Suppressor macrophage (primary cell): ENCODE measurements at places on chromosomes 6 and 20.

GRCh38 chr6:160005211-160005610 is 36.3 kb downstream of the IGF2R start:
- DNase-seq = no peak

GRCh38 chr6:10779076-10779475 is 31.5 kb downstream of the TMEM14B start:
- DNase-seq = no peak

DNA sequence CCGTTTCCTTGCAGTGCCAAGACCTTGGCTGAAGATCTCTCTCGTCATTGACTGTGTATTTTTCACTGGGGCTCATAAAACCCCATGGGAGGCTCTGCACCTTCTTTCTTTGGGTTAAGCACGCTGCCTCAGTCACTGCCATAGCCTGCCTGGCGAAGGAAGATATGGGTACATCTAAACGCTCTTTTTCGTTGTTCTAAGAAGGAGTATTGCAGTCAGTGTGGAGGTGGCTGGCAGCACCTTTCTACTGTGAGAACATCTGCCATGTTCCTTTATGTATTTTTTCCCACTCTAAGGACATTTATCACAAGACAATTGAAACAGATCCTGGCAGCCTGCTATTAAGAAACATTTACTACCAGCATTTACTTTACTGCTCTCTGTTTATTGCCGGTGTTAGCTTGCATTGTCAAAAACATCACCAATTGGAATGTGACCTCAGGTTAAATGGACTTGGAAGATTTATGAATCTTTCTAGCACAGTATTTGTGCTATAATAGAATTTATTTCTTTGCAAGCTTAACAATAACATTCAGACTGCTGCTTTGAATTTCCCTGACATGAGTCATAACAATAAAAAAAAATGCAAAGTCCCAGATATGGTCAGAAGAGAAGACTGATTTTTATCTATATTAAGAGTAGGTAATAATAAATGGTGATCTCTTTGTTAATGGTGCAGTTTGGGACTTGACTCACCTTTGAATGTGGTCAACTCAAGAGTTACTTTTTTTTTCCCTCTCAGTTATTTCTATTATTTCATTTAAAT is 62.2 kb upstream of the CLDN20 start:
- no peak for DNase-seq

- no peak for DNase-seq
These were observed 673.6 kb downstream of the CD109 start for GRCh38 chr6:74369556-74369993.

GRCh38 chr6:20846602-20847028 is 312.4 kb downstream of the CDKAL1 start:
- DNase-seq = no peak

GRCh38 chr6:5559651-5560050 is 298.3 kb downstream of the FARS2 start:
- no peak for DNase-seq

DNA sequence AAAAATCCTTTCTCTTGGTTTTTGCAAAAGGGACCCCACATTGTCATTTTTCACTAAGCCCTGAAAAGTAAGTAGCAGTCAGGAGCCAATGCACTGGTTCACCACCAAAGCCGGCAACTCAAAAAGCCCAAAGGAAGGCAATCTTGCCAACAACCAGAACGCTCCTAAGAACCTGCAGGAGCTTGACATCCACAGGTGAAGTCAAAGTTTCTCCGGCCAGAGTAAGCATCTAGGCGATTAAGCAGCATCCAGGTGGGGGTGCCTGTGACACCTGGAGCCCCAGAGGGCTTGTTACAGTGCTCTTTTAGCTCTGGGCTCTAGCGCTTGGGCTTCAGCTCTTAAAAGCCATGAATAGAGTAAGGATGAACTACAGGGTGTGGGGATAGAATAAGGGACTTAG is 36.1 kb downstream of the SLC35D3 start:
- no peak for DNase-seq

- DNase-seq = peak; percentile 71
These were observed 33.9 kb downstream of the SLC17A4 start for GRCh38 chr6:25788305-25788922.

DNA sequence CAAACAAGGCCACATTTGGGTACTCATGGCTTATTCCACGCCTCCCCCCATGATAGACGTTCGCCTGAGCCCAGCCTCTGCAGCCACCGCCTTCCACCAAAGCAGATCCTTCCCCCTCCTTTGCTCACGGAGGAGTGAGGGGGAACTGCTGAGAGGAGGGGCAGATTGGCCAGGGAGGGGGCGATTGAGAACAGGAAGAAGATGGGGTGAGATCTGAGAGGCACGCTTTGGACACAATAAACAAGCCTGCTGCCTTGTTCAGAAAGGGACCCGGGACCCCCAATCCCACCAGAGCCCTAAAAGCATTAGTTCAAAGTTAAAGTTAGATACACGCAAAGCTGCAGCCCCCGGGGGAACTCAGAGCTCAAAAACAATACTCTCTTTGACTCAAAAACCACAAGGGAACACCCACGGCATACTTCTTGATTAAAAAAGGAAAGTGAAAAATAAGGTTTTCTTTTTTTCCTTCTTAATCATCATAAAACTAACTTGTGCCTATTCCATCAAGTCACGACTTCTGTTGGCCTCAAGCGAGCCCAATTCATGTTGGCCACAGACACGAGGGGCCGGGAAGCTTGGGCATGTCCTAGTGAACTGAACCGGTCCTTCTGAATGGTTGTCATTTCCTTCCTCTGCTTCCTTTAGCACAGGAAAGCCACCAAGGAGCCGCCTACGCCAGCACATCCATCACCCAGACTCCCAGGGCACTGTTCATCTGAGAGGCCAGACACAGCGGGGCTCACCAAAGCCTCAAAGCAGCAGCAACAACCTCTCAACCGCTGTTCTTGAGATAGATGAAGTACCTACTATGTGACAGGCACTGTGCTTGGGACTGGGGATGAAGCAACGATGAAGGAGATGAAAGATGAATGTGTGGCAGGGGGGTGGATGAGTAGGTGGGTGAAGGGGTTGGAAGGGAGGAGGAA is 44.7 kb downstream of the NFATC2 start:
- DNase-seq = peak; percentile 45

- no peak for DNase-seq
These were observed 156.6 kb downstream of the OTOR start for GRCh38 chr20:16904751-16905150.

DNA sequence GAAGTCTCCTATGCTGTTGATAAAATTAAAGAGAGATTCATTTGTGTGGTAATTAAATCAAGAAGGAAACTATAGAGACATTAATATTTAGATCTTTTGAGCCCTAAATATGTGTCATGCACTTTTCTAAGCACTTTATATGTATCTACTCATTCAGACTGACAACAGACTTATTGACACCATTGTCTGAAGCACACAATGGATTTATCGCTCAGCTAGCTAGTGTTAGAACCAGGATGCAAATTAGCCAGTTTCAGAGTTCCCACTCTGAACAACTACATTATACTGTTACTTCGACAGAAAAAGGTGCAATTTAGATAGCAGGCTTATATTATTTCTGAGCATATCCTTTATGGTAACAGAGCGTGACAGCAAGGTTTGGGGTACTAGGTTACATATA is 27.7 kb upstream of the KIAA0408 start:
- no peak for DNase-seq

GRCh38 chr6:1664329-1664728 is 54.6 kb downstream of the FOXC1 start:
- no peak for DNase-seq

- no peak for DNase-seq
These were observed 6.7 kb upstream of the LCA5 start for GRCh38 chr6:79543886-79544285.

DNA sequence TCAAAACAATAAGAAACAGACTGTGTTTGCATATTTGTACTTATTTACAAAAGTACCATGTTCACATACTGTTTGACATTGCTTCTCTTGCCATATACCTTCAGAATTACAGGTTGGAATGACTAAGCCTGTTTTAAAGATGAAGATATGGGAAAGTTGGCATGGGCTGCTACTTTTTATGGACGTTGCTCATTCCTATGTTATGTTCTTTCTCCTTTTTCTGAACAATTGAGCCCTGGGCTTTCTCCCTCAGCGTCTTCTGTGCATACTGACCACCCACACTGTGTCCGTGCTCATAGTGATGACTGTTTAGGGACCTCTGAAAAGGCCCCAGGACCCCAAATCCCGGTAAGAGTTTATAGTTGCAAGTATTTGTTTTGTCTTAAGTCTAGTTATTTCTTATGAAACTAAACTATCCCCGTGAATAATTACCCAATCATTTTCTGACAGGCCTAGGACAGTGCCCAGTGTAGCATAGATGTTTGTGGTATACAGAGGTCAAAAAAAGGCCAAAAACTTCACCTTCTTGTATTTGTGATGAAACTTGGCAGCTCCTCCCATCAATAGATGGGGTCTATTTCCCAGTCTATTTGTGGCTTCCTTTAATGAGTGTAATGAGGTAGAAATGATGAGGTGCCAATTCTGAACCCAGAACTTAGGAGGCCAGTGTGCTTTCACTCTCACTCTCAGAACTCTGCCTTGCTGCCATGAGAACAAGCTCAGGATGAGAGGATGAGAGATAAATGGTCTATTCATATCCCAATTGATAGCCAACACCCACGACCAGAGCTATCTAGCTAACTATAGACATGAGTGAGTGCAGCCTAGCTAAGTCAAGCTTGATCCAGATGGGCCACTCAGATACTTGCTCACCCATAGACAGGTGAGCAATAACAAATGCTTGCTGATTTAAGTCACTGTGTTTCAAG is 40.9 kb downstream of the GSTA4 start:
- no peak for DNase-seq

DNA sequence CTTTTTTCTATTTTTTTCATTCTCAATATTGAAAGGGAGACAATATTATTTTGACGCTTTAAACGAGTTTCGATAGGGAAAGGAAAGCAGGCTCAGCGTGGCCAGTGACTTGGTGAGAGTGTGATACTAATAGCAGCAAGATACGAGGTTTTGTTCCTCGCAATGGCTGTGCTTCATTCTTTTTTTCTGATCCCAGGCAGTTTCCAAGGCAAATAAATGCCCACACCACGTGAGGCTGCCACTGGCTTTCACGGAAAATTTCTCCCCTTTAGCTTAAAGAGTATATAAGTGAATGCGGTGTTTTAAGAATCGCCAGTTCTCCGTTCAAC is 196.4 kb upstream of the ZNF184 start:
- no peak for DNase-seq

GRCh38 chr20:55354720-55355119 is 650.6 kb downstream of the CBLN4 start:
- DNase-seq = no peak

GRCh38 chr20:24443436-24443835 is 26.0 kb upstream of the SYNDIG1 start:
- DNase-seq = no peak

- no peak for DNase-seq
These were observed 34.4 kb downstream of the NFATC2 start for GRCh38 chr20:51508158-51508557.

GRCh38 chr20:4025679-4026078 is 10.3 kb upstream of the RNF24 start:
- DNase-seq = no peak

GRCh38 chr6:116118608-116119007 is 7.3 kb downstream of the COL10A1 start:
- no peak for DNase-seq

- no peak for DNase-seq
These were observed 220.8 kb downstream of the ERMARD start for GRCh38 chr6:169972101-169972651.

DNA sequence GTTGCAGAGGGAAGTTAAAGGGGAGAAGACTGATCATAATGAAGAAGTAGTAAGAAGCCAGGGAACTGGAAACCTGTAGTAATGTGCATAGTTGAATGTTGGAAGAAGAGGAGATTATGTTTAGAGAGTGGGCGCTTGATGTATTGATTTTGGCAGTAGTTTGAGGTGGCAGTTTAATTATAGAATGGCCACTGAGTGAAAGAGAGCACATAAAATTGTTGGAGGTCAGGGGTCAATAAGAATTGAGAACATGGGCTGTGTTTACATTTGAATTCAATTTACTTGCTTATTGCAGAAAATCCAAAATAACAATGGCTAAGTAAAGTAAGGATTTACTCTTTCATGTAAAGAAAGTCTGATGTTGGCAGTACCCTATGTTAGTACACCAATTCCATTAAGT is 15.7 kb downstream of the VTA1 start:
- no peak for DNase-seq

- DNase-seq = no peak
These were observed 671.2 kb downstream of the COL12A1 start for GRCh38 chr6:74534465-74535211.

DNA sequence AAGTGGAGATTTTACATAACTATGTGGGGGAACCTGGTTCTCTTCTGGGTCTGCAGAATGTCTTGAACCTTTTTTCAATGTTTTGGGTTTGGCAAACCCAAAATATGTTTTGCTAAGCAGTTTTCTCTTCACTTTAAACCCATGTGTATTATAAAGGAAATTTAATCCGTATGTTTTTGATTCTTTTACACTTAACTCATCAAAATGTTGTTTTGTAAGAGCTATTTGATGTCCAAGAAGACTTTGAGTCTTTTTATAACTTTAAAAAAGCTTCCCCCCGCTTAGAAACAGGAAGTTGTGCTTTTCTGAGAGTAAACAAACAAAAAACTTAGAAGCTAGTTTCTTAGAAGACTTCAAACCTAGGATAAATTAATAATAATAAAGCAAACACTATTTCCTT is 81.9 kb upstream of the CEP162 start:
- no peak for DNase-seq

DNA sequence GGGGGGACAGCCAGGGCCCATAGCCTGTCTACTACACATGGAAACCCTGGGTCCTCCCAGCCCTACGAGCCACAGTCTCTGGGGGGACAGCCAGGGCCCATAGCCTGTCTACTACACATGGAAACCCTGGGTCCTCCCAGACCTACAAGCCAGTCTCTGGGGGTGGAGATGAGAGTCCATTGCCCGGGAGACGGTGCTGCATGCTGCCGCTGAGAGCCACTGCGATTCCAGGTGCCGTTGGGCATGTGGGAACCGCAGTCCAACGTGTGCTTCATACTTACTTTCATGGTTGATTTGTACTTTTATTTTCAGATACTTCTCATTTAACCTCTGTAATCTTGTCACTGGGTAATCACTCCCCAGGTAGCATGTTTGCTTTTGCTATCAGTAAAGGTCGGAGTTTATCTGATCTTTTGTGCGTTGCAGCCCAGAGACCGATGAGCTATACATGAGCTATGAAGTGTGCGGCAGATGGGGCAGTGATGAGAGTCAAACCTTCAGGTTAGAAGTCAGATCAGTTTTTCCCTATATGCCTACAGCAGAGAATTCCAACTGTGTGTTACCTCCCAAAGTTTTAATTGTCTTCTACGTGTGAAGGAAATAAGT is 58.2 kb downstream of the SMOC2 start:
- no peak for DNase-seq

- DNase-seq = no peak
These were observed 49.4 kb upstream of the DACT2 start for GRCh38 chr6:168368936-168369335.

GRCh38 chr20:40688129-40689099 is 622 bp downstream of the MAFB start:
- peak; percentile 48 for DNase-seq
